ENCODE measurements at places on chromosomes 12 and 14.

GRCh38 chr12:130655010-130655409 lies 61.1 kb downstream of the RIMBP2 start:
- no peak for DNase-seq

DNA sequence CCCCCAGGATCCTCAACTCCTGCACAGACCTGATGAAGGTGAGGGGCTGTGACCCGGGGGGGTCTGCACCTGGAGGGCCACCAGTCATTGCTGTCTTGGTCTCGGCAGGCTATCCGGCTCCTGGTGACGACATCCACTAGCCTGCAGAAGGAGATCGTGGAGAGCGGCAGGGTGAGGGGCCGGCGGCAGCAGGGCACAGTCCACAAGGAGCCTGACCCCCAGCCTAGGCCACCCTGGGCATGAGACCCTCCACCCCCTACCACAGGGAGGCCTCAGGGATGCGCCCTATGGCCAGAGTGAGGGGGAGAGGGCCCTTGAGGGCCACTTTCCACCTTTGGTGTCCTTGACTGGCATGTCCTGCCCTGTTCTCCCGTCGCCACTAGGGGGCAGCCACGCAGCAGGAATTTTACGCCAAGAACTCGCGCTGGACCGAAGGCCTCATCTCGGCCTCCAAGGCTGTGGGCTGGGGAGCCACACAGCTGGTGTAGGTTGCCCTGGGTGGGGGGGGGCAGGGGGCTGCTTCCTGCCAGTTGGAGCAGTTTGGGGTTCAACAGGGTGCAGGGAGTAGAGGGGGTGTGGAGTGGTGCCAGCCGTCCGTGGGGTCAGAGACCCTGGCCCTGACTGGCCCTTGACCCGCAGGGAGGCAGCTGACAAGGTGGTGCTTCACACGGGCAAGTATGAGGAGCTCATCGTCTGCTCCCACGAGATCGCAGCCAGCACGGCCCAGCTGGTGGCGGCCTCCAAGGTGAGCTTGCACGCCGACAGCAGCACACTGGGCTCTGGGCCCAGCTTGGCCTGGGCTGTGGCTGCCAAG lies 25.0 kb downstream of the HIP1R start:
- no peak for DNase-seq

DNA sequence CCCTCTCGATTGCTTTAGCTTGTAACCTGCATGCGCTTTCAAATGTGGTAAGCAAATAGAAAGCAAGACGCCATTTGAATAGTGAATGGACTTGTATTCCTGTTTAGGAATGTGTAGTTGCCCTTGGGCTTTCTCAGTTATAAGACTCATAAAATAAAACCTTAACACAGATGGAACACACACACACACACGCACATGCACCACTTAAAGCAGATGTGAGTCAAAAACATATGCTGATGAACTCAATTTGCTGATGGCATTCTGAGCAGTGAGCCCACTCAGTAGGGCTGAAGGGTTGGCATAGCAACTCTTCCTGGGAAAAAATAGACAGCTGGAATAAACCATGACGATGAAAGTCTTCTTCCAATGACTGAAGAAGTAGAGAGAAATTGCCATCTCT lies 360.5 kb downstream of the APAF1 start:
- DNase-seq: no peak

DNA sequence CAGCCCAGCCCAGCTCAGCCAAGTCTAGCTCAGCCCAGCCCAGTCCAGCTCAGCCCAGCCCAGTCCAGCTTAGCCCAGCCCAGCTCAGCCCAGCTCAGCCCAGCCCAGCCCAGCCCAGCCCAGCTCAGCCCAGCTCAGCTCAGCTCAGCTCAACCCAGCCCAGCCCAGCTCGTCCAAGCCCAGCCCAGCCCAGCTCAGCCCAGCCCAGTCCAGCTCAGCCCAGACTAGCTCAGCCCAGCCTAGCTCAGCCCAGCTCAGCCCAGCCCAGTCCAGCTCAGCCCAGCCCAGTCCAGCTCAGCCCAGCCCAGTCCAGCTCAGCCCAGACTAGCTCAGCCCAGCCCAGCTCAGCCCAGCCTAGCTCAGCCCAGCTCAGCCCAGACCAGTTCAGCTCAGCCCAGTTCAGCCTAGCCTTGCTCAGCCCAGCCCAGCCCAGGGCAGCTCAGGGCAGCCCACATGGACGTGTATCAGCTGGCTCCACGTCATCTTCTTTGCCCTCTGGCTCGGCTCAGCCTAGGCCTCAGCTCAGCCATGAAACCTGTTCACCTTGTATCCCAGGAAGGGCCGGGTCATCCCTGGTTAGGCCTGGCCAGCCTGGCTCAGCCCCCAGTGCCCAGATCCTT lies 185.6 kb downstream of the TMEM121 start:
- no peak for DNase-seq

DNA sequence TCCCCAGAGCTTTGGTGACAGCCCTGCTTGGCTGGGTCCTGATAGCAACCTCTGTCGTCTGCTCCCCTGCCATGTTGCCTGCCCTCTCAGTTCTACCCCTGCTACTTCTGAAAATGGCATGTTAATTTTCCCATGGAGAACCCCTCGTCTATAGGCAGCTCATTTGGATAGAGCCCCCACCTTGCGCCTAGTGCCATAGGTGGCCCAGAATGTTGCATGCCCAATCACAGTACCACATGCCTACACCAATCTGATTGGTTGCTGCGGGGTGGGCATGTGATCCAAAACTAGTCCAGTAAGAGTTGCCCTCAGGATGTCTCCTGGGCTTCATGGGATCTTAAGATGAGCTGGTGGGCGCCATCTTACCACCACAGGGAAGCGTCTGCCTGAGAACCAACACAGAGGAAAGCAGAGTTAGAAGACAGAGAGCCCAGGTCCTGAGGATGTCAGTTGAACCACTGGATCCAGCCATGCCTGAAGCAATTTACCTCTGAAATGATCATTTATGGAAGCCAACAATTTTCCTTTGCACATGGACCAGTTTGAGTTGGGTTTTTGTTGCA lies 85.7 kb downstream of the PAPOLA start:
- DNase-seq: no peak

GRCh38 chr14:103118018-103118662 lies 5.1 kb upstream of the TNFAIP2 start:
- DNase-seq: peak; percentile 65

DNA sequence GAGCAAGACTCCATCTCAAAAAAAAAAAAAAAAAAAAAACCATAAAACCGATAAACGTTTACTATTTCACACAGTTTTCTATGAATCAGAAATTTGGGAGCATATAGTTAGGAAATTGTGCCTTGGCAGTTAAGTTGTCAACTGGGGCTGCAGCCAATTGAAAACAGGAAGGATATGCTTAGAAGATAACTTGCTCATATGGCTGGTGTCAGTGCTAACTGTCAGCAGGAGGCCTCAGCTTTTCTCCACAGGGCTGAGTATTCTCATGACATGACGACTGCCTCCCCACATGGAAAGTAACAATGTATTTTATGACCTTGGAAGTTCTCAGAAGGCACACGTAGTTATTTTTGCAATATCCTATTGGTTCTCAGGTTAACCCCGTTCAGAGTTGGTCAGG lies 29.6 kb upstream of the OR5AU1 start:
- DNase-seq: peak; percentile 45

DNA sequence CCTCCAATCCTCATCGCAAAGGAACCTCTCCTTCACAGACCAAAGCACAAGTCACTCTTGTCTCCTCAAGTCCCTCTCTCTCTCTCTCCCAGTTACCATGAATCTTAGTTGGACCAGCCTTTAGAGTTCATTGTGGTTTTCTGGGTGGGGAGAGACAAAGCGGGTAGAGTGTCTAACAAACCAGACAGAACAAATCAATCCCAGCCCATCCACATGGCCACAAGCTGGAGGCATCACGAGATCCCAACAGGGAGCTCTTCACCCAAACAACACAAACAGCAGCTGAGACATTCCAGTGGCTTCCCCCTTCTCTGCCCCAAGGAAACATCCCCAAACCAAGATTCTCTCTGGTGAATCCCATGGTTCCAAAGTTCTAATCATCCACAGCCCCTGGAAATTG lies 22.4 kb downstream of the ACTN1 start:
- no peak for DNase-seq

GRCh38 chr14:24280797-24281460 lies 9.5 kb upstream of the RABGGTA start:
- no peak for DNase-seq

DNA sequence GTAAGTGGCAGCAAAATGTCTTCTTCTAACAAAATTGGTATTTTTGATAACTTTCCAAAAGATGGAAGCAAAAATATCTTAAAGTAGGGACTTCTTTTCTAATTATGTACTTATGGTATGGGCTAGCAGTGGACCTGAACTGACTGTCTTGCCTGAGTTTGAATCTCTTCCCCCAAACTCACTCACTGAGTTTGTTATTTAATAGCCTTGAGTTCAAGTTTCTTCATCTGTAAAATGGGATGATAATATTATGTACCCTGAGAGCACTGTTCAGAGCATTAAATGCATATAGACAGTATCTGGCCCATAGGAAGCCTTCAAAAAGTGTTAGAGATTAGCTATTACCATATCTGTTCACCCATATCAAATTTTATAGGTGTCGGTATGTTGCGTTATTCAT lies 210.4 kb upstream of the NUDT4 start:
- DNase-seq: no peak
